Activated CD8-positive, alpha-beta T cell treated with anti-CD3 and anti-CD28 coated beads for 36 hours (primary cell): ENCODE measurements at places on chromosomes 13 and 19. TPM values are rescaled to one million over a fixed set of nuclear protein-coding genes. Genes with fewer than 3 reads are reported as not detected.

The NLRP7 gene
- total RNA-seq: not detected

The IQCN gene
- total RNA-seq: 0.69 TPM

The ADGRE2 gene
- 0.43 TPM for total RNA-seq

The IGFL2 gene
- not detected for total RNA-seq

The KCTD12 gene
- total RNA-seq: 14.8 TPM

The SACS gene
- 46.4 TPM for total RNA-seq

The DACH1 gene
- not detected for total RNA-seq

The ABHD8 gene
- total RNA-seq: 6.0 TPM

The LYL1 gene
- total RNA-seq: 3.9 TPM

The TNFRSF19 gene
- total RNA-seq: not detected

The ASF1B gene
- total RNA-seq: 53.5 TPM

The SOX1 gene
- not detected for total RNA-seq

The TDRD12 gene
- total RNA-seq: not detected

The NXNL1 gene
- total RNA-seq: not detected

The GARIN5A gene
- total RNA-seq: 0.36 TPM

The TSKS gene
- 0.81 TPM for total RNA-seq

The CEACAM7 gene
- total RNA-seq: not detected

The FGF21 gene
- total RNA-seq: not detected

The ZNF611 gene
- total RNA-seq: 18.4 TPM

The CTU1 gene
- 11.1 TPM for total RNA-seq

The SHISA2 gene
- total RNA-seq: not detected

The NBEA gene
- total RNA-seq: 0.60 TPM

The KLF5 gene
- 1.6 TPM for total RNA-seq

The MBD3L5 gene
- not detected for total RNA-seq
